Mesothelial cell of epicardium (in vitro differentiated cells): ENCODE measurements at places on chromosomes 11 and 22. TPM values are rescaled to one million over a fixed set of nuclear protein-coding genes. Genes with fewer than 3 reads are reported as not detected.

Gene RPS25
- total RNA-seq, result 1,201 to 1,234 TPM (median 1,218 TPM) in 3 replicates

- H3K36me3 ChIP-seq, result peaks cover 3% of the 10 kb centered on the region
- H3K27me3 ChIP-seq, result no peaks in the 10 kb centered on the region
- no peaks in the 10 kb centered on the region for H3K4me1 ChIP-seq
- no peak overlapping the region for H3K4me3 ChIP-seq
- DNase-seq, result no peak
Observed at GRCh38 chr22:19307872-19308271, 16.4 kb upstream of the CLTCL1 start.

Gene GRM5
- total RNA-seq, result 0.35 to 0.42 TPM (median 0.41 TPM) in 3 replicates

GRCh38 chr11:68872216-68873003, 30.7 kb upstream of the CPT1A start:
- H3K36me3 ChIP-seq, result no peaks in the 10 kb centered on the region
- no peak overlapping the region for H3K27ac ChIP-seq
- DNase-seq, result no peak
- peaks cover 4% of the 10 kb centered on the region for H3K27me3 ChIP-seq

DNA sequence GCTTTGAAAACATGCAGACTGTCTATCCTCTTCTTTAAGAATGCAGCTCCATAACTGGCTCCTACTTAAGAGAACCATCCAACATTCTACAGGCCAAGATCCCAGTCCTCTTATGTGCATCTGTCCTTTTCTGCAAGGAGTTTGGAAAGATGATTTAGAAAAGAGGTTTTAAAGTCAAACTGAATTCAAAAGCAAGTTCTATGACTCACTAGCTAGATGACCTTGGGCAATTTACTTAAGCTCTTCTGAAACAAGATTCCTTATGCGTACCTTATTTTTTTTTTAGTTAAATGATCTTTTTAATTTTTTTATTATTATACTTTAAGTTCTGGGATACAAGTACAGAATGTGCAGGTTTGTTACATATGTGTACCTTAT, 29.2 kb downstream of the GUCY1A2 start:
- H3K4me1 ChIP-seq, result peaks cover 44% of the 10 kb centered on the region
- no peak overlapping the region for H3K4me3 ChIP-seq
- DNase-seq, result no peak

Gene ABTB2
- 2.6 to 3.1 TPM (median 2.7 TPM) in 3 replicates for total RNA-seq

Gene IMMP1L
- total RNA-seq, result 27.3 to 37.4 TPM (median 28.1 TPM) in 3 replicates

Gene FUT4
- 12.9 to 14.0 TPM (median 12.9 TPM) in 3 replicates for total RNA-seq

GRCh38 chr11:83024270-83024854, 47.3 kb downstream of the RAB30 start:
- no peak for DNase-seq
- H3K4me1 ChIP-seq, result peaks cover 4% of the 10 kb centered on the region
- H3K36me3 ChIP-seq, result no peaks in the 10 kb centered on the region

Gene CD3D
- not detected in 3 replicates for total RNA-seq

Gene OR8D4
- 0.07 to 0.20 TPM (median 0.11 TPM) in 3 replicates for total RNA-seq

Gene ARL2
- total RNA-seq, result 79.9 to 87.3 TPM (median 84.4 TPM) in 3 replicates

DNA sequence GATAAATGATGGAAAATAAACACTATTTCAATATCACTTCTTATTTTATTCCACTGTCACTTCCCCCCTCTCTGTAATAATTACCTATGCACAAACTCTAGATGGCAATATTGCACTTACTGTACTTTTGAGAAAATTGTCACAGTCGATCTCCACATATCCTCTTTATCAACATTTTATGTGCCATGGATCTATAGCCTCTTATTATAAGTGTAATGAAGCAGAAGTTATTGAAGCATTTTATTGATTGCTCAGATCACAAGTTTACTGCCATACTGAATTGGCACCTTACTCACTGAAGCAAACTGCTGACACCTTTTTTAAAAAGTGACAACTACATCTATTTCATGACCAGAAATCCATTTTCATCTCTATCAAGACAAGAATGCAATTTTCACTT, 133.4 kb downstream of the DCDC1 start:
- H3K36me3 ChIP-seq, result no peaks in the 10 kb centered on the region
- peaks cover 6% of the 10 kb centered on the region for H3K4me1 ChIP-seq
- no peak overlapping the region for H3K27ac ChIP-seq
- H3K4me3 ChIP-seq, result no peak overlapping the region

Gene TREH
- total RNA-seq, result 0.11 TPM in 1 of 3 replicates, not detected in the others

Gene MLC1
- 1.8 to 2.1 TPM (median 2.0 TPM) in 3 replicates for total RNA-seq

DNA sequence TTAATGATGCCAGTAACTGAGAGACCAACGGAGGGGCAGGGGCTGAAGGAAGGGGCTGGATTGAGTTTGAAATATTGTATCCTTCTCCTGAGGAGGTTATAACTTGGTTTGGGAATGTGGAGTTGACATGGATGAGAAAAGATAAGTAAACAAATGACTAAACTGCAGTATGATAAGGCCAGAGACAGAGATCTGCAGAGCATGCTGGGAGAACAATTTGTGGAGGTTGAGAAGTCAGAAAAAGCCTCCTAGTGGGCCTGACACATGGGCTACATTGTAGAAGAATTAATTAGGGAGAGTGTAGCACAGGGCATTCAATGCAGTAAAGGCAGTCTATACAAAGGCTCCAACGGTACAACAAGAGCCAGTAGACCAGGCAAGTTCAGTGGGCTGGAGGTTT, 55.9 kb downstream of the SPON1 start:
- peaks cover 3% of the 10 kb centered on the region for H3K4me1 ChIP-seq
- DNase-seq, result no peak
- no peak overlapping the region for H3K27ac ChIP-seq
- no peak overlapping the region for H3K4me3 ChIP-seq
- peaks cover 7% of the 10 kb centered on the region for H3K27me3 ChIP-seq

Gene TEX12
- total RNA-seq, result 0.36 to 0.65 TPM in 2 of 3 replicates, not detected in the other

DNA sequence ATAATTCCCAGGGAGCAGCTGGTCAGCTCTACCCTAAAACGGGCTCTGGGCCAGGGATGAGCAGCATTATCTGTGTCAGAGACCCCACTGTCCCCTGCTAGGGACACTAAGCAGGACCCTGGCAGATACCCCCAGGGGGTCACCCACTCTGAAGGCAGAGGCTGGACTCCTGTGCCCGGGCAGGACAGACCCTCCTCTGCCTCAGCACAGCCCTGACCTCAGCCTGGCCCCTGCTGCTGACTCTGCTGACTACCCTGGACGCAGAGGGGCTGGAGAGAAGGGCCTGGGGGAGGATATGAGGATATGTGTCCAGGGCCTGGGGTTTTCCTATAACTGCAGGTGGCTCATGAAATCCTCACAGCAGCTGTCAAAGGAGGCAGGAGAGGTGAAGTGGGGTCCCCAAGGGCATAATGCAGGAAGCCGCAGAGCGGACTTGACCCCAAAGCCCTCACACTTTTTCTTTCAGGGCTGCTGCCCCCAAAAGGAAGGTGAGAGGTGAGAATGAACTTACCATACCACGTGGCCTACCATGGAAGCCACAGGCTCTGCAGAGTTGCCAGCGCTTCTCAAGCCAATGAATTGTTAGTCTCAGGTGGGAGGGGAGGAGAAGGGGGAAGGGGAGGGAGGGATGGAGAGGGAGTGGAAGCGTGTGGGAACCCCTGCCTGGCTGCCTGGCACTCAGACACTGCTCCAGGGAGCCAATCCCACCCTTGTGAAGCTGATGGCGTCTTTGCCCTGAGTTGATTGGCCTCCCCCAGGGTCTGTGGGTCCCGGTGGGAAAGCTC, 76.7 kb upstream of the WNT11 start:
- H3K27ac ChIP-seq, result no peak overlapping the region
- DNase-seq, result no peak

Gene ROBO4
- total RNA-seq, result not detected in 3 replicates

Gene CRYBB2
- total RNA-seq, result not detected in 3 replicates

GRCh38 chr11:115806056-115806455, 301.8 kb upstream of the CADM1 start:
- H3K27ac ChIP-seq, result no peak overlapping the region
- H3K36me3 ChIP-seq, result peaks cover 7% of the 10 kb centered on the region
- DNase-seq, result no peak

GRCh38 chr22:38843657-38844314, at the start of gene NPTXR:
Gene NPTXR (minus strand): TSS chr22:38844028.
- DNase-seq, result peak; percentile 69
- H3K4me3 ChIP-seq, result peak within 1 kb of the TSS; percentile 68
- peaks cover 2% of the 10 kb centered on the region for H3K4me1 ChIP-seq
- peaks cover 82% of the 10 kb centered on the region for H3K27me3 ChIP-seq
- no peaks in the 10 kb centered on the region for H3K36me3 ChIP-seq

- no peaks in the 10 kb centered on the region for H3K36me3 ChIP-seq
- no peak for DNase-seq
- H3K27ac ChIP-seq, result no peak overlapping the region
- no peaks in the 10 kb centered on the region for H3K27me3 ChIP-seq
Observed at GRCh38 chr11:117925198-117925925, 3.8 kb downstream of the TMPRSS13 start.

DNA sequence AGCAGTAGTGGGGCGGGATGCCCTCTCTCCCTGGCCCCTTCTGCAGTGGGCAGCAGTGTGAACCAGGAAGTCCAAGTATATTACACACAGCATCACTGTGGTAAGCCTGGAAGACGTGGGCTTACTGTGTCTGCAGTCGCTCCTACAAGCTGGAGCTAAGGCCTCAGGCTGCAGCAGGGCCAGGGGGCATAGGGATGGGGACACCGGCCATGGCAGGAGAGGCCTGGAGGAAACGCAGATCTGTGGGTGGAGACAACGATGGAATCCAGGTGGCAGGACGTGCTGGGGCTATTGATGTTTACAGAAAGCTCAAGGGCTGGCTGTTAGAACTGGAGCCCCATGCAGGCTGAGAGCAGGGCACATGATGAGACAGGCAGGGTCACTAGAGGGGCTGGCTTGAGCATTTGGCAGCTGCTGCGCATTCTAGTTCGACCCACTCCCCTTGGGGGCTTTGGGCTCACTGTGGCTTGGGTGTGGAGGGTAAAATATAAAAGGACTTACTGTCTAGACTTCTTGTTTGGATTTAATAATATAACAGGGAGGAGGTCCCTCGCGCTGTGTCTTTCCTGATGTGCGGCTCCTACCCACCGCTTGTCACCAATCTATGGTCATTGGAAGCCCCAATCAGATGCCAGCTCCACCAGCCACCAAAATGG, 539.5 kb downstream of the TBC1D22A start:
- no peak for DNase-seq
- no peaks in the 10 kb centered on the region for H3K36me3 ChIP-seq
- H3K4me1 ChIP-seq, result no peaks in the 10 kb centered on the region
- H3K27me3 ChIP-seq, result no peaks in the 10 kb centered on the region
- no peak overlapping the region for H3K4me3 ChIP-seq

Gene CHRM1
- total RNA-seq, result 0.09 to 0.72 TPM (median 0.11 TPM) in 3 replicates

Gene NEFH
- total RNA-seq, result 3.4 to 4.3 TPM (median 3.5 TPM) in 3 replicates

Gene BATF2
- 1.5 to 1.9 TPM (median 1.7 TPM) in 3 replicates for total RNA-seq

DNA sequence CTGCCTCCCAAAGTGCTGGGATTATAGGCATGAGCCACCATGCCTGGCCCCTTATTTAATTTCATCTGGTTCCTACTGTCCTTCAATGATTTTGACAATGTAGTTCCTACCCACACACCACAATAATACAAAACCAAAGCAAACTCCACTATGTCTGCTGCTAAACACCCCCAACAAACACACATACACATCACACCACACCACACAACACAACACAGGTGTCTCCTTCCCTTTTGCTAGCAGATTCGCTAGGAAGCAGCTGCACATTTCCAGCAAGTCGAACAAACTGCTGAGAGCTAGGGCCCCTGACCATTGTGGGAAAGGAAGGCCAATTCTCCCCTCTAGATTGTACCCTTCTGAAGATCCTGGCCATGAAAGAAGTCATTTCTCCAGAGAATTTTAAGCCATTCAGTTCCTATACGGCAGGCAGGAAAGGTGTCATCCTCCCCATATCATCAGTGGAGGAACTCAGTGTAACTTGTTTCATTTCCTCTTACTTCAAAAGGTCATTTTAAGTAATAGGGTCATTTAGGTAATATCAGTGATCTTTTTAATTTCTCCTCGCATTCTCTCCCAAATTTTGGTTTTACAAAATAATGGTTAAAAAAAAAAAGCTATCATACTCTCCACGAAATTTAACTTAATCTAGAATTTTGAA, 18.5 kb downstream of the NUMA1 start:
- peaks cover 8% of the 10 kb centered on the region for H3K36me3 ChIP-seq
- no peak for DNase-seq
- H3K27me3 ChIP-seq, result no peaks in the 10 kb centered on the region
- H3K4me3 ChIP-seq, result no peak overlapping the region
- no peak overlapping the region for H3K27ac ChIP-seq

DNA sequence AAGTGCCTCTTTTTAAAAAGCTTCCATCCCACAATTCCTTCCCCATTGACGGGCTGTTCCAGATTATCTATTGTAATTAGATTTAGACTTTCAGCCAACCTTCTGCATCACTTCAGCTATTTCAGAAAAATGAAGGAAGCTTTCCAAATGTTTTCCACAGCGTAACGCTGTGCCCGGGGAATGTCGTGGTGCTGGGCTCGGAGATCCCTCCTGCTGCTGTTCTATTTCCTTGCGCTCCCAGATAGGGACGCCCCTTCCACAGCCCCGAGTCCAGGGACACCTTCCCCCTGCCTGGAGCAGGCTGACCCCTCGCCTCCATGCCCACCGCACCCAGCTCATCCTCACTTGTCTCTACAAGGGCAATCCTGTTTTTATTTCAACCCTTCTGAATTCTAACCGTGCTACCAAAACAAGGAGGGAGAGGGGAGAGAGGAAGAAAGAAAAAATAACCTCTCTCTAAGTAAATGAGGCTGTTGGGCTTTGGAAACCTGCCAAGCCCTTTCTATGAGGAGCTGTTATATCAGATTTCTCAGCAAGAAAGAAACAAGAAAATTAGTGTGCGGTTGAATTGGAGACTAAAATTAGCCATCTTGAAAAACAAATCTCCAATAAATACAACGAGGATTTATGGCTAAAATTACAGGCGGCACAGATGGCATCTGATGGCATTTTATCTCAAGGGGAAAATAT, 366.9 kb downstream of the BRD1 start:
- peak overlapping the region; percentile 89 for H3K27ac ChIP-seq
- peaks cover 56% of the 10 kb centered on the region for H3K27me3 ChIP-seq
- peak overlapping the region; percentile 9 for H3K4me3 ChIP-seq
- DNase-seq, result no peak
- H3K4me1 ChIP-seq, result peaks cover 23% of the 10 kb centered on the region

GRCh38 chr11:110837603-110838002, 125.4 kb upstream of the ARHGAP20 start:
- DNase-seq, result peak; percentile 41
- H3K27me3 ChIP-seq, result peaks cover 23% of the 10 kb centered on the region
- peaks cover 24% of the 10 kb centered on the region for H3K4me1 ChIP-seq
- no peak overlapping the region for H3K27ac ChIP-seq
- H3K4me3 ChIP-seq, result no peak overlapping the region
- H3K36me3 ChIP-seq, result no peaks in the 10 kb centered on the region

Gene CALCA
- not detected in 3 replicates for total RNA-seq

DNA sequence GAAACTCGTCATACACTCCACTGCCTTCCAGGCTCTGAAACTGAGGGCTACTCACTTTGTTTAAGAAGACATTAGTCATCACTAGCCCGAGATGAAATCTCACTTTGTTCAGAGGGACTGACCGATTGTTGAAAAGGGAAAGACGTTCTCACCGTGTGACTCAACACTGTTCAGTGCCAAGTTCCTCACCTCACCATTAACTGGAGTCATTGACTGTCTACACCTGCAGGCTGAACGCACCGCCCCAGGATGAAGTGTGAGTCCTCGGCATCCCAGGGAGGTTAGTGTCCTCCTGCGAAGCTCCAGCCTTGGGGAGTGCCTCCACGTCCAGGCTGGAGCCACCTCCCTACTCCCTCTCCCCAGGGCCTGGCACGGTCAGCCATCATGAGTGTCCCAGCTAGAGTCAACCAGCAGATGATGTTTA, 30.4 kb downstream of the FADD start:
- H3K4me1 ChIP-seq, result no peaks in the 10 kb centered on the region
- H3K27ac ChIP-seq, result no peak overlapping the region
- no peaks in the 10 kb centered on the region for H3K36me3 ChIP-seq
- DNase-seq, result no peak
- H3K4me3 ChIP-seq, result no peak overlapping the region

Gene CABP4
- 0.29 to 0.43 TPM (median 0.33 TPM) in 3 replicates for total RNA-seq
